ENCODE measurements at places on chromosomes 3 and 15. TPM values are rescaled to one million over a fixed set of nuclear protein-coding genes. Genes with fewer than 3 reads are reported as not detected.

Gene BCL6
- total RNA-seq: 106 TPM

Gene PDZRN3
- 23.9 TPM for total RNA-seq

Gene CDAN1
- 13.5 TPM for total RNA-seq

Gene C3orf49
- total RNA-seq: not detected

DNA sequence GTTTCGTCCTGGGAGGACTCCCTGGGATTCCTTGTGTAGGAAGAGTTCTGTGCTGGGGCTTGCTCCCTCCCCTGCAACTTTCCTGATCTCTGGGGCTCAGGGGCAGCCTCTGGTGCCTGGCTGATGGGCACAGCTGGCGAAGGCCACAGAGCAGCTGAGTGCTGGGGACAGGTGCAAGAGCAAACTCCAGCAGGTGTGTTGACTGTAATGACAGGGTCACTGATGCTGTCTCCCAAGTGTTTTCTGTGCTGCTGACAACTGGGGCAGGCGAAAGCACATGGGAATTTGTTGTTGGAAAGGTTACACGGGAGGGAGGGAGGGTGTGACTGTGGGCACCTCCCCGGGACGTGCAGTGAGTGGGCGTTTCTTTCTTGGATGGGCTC lies 21.6 kb downstream of the CPN2 start:
- DNase-seq: no peak

GRCh38 chr3:75224412-75224811 lies 439.7 kb upstream of the FRG2C start:
- DNase-seq: no peak

DNA sequence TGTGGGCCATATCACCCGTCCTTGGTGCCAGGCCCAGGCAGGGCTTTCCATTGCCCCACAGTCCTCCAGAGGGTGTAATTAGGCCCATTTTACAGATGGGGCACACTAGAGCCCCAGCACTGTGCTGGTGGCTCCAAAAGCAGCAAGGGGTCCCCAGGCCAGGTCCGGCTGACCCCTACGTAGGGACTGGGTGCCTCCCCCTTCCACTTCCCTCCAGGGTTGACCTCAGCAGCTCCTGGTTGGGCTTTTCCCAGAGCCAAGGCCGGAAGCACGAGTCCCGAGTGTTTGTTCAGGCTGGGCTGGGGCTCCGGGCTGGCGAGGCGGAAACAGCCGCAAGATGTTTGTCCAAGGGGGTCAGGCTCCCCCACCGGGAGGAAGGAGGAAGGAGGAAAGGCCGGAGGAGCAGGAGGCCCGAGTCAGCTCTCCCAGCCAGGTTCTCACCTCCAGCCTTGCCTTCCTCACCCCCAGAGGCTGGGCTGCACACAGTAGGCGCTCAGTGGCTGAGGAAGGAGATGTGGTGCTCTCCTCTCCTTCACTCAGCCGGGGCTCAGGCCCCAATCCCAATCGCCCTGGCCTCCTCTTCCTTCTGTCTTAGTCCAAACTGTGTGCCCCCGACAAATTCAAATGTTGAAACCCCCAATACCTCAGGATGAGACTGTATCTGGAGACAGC lies 17.1 kb upstream of the PLXND1 start:
- DNase-seq: peak; percentile 90

GRCh38 chr15:41513506-41514227 lies at the start of gene LTK:
Gene LTK (minus strand): TSS chr15:41513827. CDS start chr15:41513709, 118 bp downstream.
- no peak for DNase-seq

- no peak for DNase-seq
Measured at GRCh38 chr3:20608054-20608738, 422.2 kb upstream of the SGO1 start.

- no peak for DNase-seq
Measured at GRCh38 chr15:87500240-87500639, 756.3 kb downstream of the NTRK3 start.
